Body of pancreas (tissue), 4 donors: ENCODE measurements at places on chromosomes 4 and X. TPM values are rescaled to one million over a fixed set of nuclear protein-coding genes. Genes with fewer than 3 reads are reported as not detected.

Gene FATE1
- not detected for total RNA-seq

Gene PAGE4
- not detected for total RNA-seq

Gene CDS1
- total RNA-seq, result 5.9 TPM

Gene NSG1
- total RNA-seq, result 0.78 TPM

Gene VSIG4
- total RNA-seq, result 14.8 TPM

DNA sequence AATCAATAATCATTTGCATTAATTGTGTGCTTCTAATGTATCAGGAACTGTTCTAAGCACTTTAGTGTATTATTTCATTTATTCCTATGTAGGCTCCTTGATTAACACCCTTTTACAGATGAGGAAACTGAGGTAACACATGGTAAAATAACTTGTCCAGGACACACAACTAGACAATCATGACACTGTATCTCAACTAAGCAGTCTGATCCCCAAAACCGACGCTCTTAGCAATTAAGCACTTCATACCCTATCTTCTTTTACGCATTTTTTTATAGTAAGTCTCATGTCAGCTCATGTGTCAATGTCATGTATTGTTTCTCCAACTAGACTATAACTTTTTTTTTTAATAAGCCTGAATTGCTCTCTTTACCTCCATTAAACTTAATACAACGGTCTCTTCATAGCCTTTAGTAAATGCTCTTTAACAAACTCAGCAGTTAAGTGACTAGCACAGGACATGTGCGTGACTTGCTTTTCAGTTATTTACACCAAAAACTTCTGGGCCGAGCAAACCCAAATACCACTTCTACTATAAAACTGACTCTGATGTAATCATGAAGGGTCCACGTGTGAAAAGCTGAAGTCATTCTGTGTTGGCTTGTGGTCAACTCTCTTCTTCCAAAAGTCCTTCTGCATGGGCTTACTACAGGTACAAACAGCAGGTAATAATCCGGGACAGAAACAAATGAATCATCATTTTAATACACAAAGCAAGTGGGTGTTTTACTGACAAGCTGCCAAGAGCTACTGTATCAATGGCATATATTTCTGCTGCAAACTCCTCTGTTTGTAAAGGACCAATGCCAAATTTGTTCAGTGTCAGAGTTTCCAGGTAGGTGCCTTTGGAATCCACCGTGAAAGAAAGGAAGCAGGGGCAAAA, 7.9 kb upstream of the AMBN start:
- peak; percentile 60 for DNase-seq

DNA sequence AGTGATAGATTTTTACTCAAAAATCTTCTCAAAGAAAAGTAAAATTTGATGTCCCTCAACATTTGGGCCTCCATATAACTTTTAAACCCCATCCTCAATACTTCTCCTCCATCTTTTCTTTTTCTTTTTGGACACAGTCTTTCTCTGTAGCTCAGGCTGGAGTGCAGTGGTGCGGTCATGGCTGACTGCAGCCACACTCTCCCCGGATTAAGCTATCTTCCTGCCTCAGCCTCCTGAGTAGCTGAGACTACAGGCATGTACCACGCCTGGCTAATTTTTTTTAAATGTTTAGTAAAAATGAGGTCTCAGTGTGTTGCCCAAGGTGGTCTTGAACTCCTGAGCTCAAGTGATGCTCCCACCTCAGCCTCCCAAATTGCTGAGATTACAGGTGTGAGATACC, 33.1 kb downstream of the KDM6A start:
- no peak for DNase-seq

- DNase-seq, result no peak
Measured at GRCh38 chrX:47723083-47723482, 64.1 kb upstream of the UXT start.

- DNase-seq, result no peak
Measured at GRCh38 chr4:183185018-183185417, 86.0 kb downstream of the WWC2 start.

DNA sequence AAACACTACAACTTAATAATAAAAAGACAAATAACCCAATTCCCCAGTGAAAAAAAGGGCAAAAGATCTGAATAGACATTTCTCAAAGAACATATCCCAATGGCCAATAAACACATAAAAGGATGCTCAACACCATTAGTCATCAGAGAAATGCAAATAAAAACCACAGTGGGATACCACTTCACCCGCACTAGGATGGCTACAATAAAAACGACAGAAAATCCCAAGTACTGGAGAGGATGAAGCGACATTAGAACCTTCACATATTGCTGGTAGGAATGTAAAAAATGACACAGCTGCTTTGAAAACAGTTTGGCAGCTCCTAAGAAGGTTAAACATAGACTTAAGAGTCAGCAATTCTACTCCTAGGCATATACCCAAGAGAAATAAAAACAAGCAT, 140.6 kb upstream of the ARX start:
- DNase-seq, result no peak

- no peak for DNase-seq
Measured at GRCh38 chrX:138914767-138915166, 203.2 kb upstream of the FGF13 start.

DNA sequence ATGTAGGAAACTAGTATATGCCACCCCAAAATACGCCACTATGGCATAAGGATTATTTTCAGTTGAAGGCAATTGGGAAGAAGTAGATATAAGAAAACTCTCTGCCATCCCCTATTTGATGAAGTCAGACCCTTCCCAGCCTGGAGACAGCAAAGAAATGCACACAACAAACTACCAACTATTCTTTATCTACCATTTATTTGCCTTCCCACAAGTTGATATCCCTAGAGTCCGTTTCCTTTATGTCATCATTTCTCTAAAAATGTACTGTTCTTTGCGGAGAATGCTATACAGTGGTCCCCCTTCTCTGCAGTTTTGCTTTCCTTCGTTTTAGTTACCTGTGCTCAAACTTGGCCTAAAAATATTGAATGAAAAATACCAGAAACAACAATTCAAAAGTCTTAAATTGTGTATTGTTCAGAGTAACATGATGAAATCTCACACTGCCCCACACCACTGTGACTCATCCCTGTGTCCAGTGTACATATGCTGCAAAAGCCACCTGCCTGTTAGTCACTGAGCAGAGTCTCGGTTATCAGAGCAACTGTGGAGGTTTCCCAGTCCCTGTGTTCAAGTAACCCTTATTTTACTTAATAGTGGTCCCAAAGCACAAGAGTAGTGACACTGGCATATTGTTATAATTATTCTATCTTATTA, 152.3 kb downstream of the WDFY3 start:
- peak; percentile 59 for DNase-seq

DNA sequence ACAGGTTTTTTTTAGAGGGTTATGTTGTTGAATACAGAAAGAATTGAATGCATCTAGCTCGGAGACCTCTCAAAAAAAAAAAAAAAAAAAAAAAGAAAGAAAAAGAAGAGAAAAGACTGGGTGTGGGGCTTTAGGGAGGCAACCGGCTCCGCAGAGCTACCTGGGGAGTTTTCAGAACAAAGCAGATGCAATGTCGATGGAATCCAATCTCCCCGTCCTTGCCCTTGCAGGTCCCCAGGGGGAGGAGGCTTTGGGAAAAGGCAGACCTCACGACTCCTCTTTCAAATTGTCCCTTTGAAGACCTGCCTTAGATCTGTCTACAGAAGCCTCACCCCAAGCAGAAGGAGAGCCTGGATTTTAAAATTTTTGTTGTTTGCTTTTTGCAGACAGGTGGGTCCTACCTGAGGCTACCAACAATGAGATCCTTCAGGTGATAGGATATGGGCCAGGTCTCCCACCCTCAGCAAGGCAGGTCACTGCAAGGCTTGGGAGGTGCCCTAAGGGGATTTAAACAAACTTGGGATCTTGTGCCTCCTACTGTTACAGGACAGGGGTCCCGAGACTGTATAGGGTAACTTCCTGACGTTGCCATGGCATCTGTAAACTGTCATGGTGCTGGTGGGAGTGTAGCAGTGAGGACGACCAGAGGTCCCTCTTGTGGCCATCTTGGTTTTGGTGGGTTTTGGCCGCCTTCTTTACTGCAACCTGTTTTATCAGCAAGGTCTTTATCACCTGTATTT, 75.2 kb upstream of the PRKX start:
- no peak for DNase-seq
